ENCODE measurements at places on chromosomes 4 and X. TPM values are rescaled to one million over a fixed set of nuclear protein-coding genes. Genes with fewer than 3 reads are reported as not detected.

GRCh38 chr4:21061902-21062301 is 361.6 kb downstream of the PACRGL start:
- no peak for DNase-seq

GRCh38 chrX:118528071-118528737 is 32.6 kb downstream of the DOCK11 start:
- no peak for DNase-seq

- no peak for DNase-seq
Observed at GRCh38 chr4:5647351-5647750, 61.0 kb downstream of the EVC2 start.

IGFBP7 gene
- total RNA-seq, result 26.9 TPM

MYOZ2 gene
- total RNA-seq, result not detected

Measured in cerebellum (tissue), 4 donors.